Activated T-helper 1 cell treated with Interleukin-2 at 50 U/mL for 16 hours (primary cell): ENCODE measurements at places on chromosomes 2 and 18.

DNA sequence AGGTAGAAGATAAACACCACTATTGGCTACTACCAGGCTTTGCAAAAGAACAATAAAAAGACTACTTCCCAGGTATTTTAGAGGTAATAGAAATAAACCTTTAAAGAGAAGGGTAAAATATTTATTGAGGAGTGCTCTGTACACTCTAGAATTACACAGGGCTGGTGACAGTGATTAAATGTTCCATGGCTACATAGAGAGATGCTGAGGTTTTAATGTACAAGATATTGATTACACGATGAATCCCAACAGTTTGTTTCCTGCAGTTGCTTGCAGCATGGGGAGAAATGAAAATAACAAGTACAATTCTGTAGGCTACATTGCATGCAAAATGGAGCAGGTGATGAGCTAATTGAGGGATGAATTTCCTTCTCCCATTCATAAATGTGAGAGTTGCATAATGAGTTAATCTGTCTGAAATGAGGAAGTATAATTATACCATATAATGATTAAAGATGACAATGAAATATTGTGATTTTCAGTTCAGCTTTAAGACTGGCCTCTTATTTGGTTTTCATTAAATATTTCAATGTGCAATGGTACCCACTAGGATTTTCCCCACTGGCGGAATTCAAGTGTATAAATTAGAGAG is 266.1 kb downstream of the SOCS6 start:
- DNase-seq = no peak

DNA sequence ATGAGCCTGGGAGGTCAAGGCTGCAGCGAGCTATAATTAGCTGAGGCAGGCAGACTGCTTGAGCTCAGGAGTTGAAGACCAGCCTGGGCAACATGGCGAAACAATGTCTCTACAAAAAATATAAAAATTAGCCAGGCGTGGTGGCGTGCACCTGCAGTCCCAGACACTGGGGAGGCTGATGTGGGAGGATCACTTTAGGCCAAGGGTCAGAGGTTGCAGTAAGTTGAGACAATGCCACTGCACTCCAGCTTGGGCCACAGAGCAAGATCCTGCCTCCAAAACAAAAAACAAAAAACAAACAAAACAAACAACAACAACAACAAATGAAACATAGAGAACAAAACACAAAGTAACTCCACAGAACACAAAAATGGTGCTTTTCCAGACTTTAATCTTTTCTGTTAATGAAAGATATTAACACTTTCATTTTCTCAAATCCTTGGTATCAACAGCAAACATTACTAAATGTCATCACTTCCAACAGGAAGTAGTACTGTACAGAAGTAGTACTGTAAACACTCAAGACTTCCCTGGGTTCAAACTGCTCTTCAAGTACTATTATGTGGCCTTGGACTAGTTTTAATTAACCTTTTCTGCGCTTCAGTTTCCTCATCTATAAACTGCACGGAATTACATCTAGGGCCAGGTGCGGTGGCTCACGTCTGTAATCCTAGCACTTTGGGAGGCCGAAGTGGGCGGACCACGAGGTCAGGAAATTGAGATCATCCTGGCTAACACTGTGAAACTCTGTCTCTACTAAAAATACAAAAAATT is 27.9 kb downstream of the PUM2 start:
- DNase-seq = no peak

DNA sequence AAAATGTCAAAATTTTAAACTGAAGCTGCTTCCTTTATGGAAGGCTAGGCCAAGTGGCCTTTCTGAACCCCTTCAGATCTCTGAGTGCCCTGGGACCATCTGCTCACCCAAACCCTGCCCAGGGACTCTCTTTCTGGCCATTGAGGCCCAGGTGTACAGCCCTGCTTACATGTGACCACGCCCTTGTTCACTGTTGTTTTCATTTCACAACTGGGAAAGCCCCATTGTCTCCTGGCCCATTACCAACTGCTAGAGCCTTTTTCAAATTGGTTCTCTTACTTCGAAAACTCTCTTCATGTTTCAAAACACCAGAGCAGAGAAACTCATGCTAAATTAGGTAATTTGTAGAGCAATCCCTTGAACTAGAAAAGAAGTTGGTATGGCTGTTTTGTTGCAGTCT is 219.5 kb upstream of the TANK start:
- no peak for DNase-seq

DNA sequence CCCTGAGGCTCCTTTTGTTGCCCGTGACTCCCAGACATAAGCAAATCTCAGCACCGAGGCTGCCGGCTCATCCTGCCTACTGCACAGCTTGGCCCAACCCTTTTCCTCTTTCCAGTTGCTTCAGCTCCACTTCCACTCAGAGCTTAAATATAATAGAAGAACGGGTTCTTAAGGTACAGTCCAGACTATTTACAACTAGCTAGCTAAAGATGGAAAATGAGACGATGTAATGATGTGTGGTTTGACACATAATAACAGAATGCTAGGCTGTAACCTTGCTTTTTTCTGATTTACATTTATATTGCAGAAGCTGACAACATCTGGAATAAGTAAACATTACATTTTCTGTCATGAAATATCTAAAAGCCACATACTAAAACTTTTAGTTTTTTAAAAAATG is 26.9 kb upstream of the ATP9B start:
- DNase-seq = no peak

DNA sequence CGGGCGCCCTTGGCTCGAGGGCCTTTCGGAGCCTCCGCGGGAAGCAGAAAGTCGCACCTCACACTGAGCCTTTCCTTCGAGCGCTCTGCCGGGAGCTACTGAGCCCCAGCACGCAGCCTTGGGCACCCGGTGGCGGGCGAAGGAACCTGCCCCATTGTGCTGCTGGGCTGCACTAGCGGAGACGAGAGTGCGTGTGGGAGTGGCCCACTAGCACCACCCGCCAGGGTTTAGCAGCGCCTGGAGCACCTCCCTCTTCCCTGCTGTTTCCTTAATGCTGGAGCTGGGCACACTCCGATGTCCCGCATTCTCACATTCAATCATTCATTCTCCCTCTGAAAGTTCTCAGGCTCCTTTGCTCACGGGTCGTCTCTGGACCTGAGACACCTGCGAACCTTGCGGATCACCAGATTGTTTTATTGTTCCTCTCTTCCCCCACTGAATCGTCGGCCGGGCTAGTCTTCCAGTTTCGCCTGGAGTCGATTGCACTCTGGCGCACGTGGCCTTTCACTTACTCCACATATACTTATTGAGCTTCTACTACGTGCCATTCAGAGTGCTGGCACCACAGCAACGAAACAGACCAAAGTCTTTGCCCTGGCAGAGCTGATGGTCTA is 8.5 kb upstream of the PAX3 start:
- DNase-seq = no peak

DNA sequence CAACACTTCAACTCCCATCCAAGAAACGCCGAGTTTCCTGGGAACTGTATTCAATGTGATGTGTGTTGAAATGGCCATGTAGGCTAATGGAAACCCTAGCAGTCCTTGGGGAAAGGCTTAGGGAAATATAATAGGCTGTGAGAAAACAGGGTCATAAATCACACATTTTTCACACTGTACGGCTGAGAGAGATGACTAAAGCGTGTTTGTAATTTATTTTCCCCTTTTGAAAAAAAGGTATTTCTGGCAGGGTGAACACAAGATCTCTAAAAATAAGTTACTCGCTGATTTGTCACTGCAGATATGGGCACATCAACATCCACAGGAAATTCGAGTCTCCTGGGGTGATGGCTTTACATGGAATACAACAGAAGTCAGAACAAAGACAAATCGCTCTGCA is 109.6 kb upstream of the ST6GAL2 start:
- DNase-seq = no peak

- DNase-seq = no peak
Measured at GRCh38 chr2:71607151-71607889, 154.0 kb downstream of the DYSF start.

DNA sequence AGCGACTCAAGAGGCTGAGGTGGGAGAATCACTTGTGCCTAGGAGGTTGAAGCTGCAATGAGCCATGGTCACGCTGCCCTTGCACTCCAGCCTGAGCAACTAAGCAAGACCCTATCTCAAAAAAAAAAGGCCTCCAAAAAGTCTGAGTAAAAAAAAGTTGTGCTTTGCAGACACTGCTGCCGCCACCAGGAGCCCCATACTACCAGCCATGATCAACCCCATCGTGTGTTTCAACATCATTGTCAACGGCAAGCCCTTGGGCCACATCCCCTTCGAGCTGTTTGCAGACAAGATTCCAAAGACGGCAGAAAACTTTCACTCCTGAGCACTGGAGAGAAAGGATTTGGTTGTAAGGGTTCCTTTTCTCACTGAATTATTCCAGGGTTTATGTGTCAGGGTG is 137.1 kb downstream of the INO80D start:
- DNase-seq = no peak

- peak; percentile 26 for DNase-seq
Measured at GRCh38 chr2:240983361-240983995, 14.9 kb upstream of the SNED1 start.

DNA sequence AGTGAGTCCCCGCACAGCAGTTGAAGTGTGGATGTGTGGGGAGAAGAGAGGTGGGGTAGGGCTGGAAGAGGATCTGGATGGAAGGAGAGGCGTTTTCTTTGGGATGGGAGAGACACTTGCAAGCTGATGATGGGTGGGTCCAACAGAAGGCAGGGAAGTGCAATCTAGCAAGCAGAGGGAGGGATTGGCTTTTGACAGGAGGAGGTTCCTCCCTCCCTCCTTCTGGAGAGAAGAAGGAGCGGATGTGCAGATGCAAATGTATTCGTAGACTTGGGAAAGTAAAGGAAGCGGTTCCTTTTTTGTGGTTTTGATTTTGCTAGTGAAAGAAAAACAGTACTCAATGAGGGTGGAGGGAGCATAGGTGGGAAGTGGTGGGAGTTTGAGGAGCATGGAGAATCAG is 48.9 kb downstream of the LAMA3 start:
- DNase-seq = no peak

DNA sequence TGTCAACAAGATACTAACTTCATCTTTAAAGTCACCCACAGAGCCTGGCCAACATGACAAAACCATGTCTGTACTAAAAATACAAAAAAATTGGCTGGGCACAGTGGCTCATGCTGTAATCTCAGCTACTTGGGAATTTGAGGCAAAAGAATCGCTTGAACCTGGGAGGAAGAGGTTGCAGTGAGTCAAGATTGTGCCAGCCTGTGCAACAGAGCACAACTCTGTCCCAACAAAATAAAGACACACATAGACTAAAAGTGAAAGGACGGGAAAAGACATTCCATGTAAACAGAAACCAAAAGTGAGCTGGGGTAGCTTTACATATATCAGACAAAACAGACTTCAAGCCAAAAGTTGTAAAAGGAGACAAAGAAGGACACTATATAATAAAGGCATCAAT is 34.8 kb downstream of the USP34 start:
- DNase-seq = no peak

- DNase-seq = no peak
Measured at GRCh38 chr2:236889791-236890704, 195.6 kb upstream of the COPS8 start.

GRCh38 chr2:109290887-109291643 is 162.1 kb downstream of the SH3RF3 start:
- no peak for DNase-seq

DNA sequence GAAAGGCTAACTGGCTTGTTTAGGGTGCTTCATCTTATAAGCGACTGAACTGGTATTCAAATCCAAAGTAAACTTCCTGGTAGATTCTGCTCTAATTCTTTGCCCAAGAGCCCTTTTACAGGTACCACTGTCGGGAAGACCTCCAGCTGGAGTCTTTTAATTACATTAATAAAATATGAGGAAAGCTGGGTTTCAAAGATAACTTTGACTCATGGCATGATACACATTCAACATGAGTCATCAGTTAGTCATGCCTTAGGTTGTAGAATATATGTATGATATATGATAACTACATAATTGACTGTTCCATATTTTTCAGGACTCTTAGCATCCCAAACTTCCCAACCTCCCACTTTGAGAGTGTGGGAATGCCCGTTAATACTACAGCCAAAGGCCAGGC is 32.3 kb downstream of the ZCCHC2 start:
- no peak for DNase-seq

GRCh38 chr2:159381574-159381973 is 95.1 kb upstream of the WDSUB1 start:
- no peak for DNase-seq

DNA sequence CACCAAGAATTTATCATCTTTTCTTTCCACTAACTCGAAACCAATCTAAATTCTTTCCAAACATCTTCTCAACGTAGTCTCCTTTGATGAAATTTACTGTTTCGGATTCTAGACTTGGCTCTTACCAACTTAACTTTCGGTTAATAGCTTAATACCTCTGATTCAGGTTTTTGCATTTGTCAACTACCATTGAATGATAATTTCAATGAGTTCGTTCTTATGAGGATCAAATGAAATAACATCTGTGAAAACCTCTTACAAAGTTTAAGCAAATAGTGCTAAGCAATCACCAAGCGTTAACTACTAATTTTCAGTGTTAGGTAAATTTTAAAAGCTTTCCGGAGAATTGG is 593 bp upstream of the NRBP1 start:
- DNase-seq = no peak

DNA sequence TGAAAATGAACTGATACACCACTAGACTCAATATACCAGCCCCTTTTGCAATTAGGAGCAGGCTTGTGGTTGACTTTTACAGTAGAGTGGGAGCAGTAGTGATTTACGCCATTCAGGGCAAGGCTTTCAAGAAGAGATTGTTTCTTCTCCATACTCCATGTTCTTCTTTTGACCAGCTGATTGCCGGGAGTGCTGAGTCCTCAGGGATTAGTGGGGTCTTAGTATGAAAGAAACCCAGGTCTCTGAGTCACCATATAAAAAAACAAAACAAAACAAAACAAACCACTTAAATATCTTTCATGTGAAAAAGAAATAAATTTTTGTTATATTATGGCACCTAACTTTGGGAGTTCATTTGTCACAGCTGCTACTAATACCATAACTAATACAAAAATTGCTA is 465.6 kb upstream of the TRIB2 start:
- no peak for DNase-seq

DNA sequence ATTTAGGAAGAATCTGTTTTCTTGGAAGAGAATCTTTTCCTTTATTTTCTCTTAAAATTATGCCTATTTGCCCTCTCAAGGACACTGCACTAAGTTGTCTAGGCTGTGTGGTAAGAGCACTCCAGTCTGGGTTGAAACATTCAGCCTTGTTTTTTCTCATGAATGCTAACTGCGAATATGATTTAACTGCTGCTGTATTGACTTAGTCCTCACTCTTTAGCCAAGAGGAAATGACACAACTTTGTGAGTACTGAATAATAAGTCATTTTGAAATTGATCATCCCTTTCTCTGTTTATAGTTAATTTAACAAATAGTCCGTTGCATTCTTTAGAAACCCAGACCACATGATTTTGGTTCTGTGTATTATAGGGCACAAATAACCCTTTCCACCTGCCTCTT is 4.5 kb upstream of the RND3 start:
- DNase-seq = no peak

DNA sequence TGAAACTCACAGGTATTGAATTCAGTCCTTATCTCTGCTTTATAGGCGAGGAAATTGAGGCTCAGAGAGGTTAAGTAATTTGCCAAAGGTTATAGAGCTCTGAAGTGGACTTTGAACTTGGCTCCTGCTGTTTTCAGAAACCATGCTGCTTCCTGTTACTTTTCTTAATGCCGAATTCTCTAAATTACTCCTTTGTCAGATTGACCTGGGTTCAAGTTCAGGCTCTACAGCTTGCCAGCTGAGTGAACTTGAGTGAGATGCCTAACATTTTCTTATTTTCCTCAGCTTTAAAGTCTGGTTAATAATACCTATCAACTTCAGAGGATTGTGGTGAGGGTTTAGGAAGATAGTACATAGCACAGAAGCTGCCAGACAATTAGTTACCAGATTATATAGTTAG is 3.4 kb downstream of the ASAP2 start:
- no peak for DNase-seq
